ENCODE measurements at places on chromosomes 1 and 21. TPM values are rescaled to one million over a fixed set of nuclear protein-coding genes. Genes with fewer than 3 reads are reported as not detected.
A peak's percentile ranks its signal among the peaks of the same experiment; 100 is the strongest.

CD34 gene
- 22.9 TPM for total RNA-seq

KLHDC7A gene
- 0.13 TPM for total RNA-seq

CCDC185 gene
- not detected for total RNA-seq

GRCh38 chr1:231407049-231407448 lies 15.0 kb downstream of the EGLN1 start:
- no peak for DNase-seq

DNA sequence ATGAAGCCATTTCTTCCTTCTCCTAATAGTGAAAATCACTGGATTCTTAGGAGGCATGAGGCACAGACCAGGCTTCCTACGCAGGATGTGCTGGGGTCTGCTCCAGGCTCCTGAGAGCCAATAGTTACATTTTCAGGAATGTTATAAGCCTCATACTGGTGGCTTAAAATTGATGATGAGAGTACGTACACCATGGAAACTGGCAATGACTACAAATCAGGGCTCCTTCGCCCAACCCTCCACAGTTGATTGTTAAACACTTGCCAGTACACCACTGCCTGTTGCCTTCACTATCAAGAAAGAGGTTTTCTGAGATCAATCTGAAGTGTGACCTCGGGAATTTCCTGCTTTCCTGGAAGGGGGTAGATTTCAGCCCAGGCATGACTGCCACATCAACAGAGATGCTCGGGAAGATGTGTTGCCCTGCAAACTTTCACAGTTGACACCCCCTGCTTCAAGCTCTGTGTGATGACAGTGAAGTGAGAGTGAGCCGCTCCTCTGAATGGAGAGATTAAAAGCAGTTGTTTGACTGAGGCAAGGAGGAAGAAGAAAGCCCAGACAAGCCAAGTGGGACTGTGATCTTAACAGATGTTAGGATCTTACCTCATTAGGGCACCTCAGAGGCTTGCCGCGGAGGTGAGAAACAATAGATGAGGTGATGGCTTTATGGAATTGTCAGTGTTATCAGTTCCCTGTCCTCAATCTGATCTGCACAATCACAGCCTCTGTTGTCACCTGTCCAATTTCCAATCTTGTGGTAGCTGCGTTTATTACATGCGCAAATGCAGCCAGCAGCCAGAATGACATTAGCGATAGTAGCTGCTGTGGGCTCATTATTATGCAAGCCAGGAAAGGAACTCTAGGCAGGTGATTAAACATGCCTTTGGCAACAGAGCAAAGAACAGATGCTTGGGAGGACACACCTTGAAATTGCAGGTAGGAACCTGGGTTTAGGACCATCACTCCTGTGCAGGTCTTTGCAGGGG lies 277.3 kb downstream of the KAZN start:
- DNase-seq = no peak

DNA sequence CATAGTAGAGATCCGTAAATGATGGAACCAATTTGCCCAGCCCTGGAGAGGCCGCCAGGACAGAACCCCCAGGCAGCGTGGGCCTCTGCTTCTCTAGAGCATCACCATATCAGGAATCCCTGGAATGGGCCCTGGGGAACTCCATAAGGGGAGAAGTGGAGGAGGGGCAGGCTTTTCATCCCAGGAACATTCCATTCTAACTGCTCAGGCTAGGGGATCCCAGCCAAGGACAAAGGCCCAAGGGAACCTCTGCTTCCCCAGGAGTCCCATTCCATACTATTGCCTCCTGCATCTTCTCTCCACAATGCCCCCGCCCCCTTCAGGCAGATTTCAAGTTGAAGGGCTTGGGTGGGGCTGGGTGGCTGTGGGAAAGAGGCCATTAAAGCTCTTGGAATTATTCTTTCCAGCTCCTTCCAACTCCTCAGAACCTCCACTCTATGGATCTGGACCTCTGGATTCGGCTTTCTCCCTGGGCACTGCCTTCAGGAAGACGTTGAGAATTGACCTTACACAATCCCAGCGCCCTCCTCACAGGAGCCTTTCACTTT lies 6.0 kb downstream of the TRNP1 start:
- DNase-seq = peak; percentile 61

DNA sequence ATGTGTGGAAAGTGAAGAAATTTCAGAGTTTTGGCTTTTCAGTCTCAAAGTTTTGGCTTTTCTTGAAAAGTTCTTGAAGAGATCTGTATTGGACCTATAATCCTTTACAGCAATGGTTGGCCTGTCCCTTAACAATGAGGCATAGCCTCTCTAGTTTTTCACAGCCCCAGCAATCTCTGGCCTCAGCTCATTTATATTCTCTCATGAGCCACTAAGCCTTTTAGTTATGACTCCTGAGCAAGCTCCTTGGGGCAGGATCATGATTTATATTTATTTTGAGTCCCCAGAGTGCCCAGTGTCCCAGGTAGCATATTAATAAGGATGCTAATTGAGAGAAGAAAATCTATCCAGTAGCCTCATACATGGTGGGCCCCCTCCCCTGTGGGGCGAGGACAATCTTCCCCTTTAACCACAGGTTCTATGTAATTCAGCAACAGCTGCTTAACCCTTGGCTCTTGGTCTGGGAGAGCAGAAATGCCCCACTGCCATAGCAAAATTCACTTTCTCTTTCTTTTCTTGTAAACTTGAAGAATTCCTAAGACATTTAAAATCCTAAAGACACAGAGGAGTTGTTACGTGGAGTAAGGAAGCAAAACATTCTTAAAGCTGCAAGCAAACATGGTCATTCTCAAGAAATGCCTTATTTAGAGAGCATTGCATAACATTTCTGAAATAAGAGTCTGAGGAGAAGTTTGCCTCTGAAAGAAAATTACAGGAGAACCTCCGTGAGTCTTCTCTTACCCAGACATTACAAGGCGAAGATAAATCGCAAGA lies 6.3 kb downstream of the NGF start:
- no peak for DNase-seq

GRCh38 chr1:158008630-158009029 lies 15.2 kb downstream of the KIRREL1 start:
- no peak for DNase-seq

DNA sequence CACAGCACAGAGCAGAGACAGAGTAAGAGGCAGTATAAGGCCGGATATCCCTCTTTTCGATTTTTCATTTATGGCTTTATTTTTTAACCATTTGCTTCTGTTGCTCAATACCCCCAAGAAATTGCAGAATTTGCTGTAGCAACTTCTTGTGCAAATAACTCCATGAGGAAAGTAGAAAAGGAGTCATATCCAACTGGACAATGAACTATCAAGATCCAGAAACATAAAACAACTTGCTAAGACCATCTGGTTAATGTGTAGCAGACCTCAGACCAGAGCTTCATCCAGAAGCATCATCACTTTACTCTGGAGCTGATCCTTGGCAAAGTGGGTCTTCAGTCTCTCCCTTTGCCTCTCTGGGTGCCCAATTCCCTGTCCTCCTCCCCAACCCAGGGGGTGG lies 45.9 kb downstream of the ZNF697 start:
- DNase-seq = no peak

GRCh38 chr1:181475580-181475979 lies 7.7 kb upstream of the CACNA1E start:
- DNase-seq = no peak

- DNase-seq = no peak
These were observed 110.0 kb downstream of the GRIK3 start for GRCh38 chr1:36924282-36924811.

- no peak for DNase-seq
These were observed 3.8 kb downstream of the NCF2 start for GRCh38 chr1:183586455-183586854.

GRCh38 chr1:232883992-232884661 lies 66.3 kb upstream of the NTPCR start:
- DNase-seq = no peak

- no peak for DNase-seq
These were observed 266.2 kb downstream of the OLFM3 start for GRCh38 chr1:101730559-101730958.

DNA sequence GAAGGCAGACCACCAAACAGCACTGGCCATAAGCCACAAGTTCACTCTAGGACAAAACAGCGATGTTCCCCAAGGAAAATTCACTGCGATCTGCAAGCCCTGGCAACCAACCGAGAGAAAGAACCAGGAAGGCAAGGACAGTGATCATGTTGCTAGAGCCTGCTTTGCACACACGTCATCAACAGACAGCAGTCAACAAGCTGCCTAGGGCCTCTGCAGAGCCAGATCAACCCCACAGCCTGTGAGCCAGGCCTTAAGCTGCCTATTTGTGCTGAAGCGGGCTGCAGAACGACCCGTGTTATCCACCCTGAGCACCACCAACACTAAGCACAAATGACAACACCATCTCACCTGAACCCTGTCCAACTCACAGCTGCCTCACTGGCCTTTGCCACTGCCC lies 6.2 kb upstream of the YRDC start:
- peak; percentile 48 for DNase-seq

Measured in gastrocnemius medialis (tissue), 4 donors.